ENCODE measurements at places on chromosomes 12 and 14.

GRCh38 chr12:123696646-123697045, 15.5 kb upstream of the ATP6V0A2 start:
- DNase-seq: no peak

GRCh38 chr14:99192830-99193229, 79.2 kb downstream of the BCL11B start:
- DNase-seq: no peak

- peak; percentile 73 for DNase-seq
These were observed 180.2 kb downstream of the CRADD start for GRCh38 chr12:93857279-93857938.

GRCh38 chr12:24080465-24080864, 131.0 kb upstream of the SOX5 start:
- DNase-seq: no peak

GRCh38 chr14:75714991-75715390, 53.9 kb downstream of the TTLL5 start:
- DNase-seq: no peak

DNA sequence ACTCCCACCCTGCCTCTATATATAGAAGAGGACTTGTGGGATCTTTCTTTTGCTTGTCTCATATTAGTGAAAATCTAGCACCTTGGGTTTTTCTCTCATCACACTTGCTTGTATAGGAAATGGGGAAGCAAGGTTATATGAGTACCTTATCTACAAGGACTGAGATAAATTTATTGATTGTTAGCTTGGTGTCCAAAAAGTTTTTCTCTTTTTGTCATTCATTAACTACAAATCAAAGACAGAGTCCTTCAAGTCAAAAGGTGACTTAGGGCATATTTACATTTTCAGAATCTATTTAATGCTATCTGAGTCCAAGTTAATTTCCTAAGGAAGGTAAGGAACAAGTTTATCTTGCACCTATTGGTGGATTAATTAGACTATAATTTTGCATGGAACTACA, 92.7 kb downstream of the SNAPC1 start:
- no peak for DNase-seq

GRCh38 chr12:10783252-10783651, 19.2 kb downstream of the TAS2R7 start:
- no peak for DNase-seq

- peak; percentile 6 for DNase-seq
These were observed 72.5 kb upstream of the PARP11 start for GRCh38 chr12:3945671-3946070.

GRCh38 chr12:67988601-67989021, 636 bp upstream of the IFNG-AS1 start:
- no peak for DNase-seq

DNA sequence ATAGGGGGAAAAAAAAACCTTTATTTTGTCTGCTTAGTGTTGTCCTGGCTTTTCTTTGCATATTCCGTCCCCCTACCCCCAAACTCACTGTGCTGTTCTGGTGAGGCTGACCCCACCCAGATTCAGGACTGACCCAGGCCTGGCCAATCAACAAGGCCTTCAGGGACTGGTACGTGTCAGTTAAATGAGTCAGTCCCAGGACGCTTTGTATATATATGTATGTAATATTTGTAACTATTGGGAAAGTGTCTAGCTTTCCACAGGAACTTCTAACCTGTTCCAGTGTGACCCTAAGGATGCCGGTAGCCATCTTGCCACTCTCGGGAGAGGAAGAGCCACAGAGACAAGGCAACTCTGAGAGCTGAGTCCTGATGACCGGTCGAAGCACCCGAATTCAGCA, 107.4 kb downstream of the VCPKMT start:
- peak; percentile 51 for DNase-seq

DNA sequence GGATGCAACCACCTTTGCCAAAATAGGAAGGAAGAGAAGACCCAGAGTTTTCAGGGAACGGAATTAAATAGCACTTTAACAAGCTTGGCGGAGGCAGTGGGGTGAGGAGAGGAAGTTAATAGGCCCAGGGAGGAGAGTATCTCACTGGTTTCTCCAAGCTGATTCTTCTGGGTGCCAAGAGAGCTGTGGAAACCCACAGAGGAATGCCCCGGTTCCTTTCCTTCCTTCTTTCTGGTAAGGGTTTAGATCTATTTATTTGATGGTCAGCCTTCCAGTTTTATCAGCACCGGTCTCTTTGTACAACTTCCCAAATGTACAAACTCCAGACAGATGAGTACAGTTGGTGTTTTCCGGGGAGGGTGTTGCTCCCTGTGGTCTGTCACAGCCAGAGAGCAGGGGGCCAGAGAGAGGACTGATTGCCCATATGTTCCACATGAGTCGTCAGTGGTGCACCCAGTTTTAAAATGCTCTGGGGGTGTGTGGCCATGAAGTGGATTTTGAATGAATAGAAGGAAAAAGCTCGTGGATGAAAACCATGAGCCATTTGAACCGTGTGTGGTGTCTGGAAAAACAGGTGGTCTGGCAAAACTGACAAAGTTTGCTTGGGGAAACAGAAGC, 26.6 kb downstream of the PRKCH start:
- peak; percentile 64 for DNase-seq

DNA sequence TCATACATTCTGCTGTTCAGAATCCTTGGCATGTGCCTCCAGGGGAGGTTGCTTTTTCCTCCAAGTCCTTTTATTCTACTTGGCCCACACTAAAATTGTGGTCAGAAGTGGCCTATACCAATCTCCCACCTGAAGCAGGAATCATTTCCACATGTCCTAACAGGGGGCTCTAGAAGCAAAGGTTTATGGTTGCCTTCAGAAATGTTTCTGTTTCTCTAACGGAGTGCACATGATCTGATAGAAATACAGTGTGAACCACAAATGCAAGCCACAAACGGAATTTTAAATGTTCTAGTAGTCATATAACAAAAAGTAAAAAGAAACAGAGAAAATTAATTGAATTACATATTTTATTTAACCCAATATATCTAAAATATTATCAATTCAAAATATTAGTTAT, 4.0 kb downstream of the PTGER2 start:
- DNase-seq: no peak

GRCh38 chr14:50342221-50343078, 30.3 kb downstream of the DMAC2L start:
- peak; percentile 16 for DNase-seq

- peak; percentile 75 for DNase-seq
These were observed 150.6 kb downstream of the BCAT1 start for GRCh38 chr12:24798335-24798734.

GRCh38 chr12:24719293-24719721, 229.6 kb downstream of the BCAT1 start:
- peak; percentile 100 for DNase-seq

DNA sequence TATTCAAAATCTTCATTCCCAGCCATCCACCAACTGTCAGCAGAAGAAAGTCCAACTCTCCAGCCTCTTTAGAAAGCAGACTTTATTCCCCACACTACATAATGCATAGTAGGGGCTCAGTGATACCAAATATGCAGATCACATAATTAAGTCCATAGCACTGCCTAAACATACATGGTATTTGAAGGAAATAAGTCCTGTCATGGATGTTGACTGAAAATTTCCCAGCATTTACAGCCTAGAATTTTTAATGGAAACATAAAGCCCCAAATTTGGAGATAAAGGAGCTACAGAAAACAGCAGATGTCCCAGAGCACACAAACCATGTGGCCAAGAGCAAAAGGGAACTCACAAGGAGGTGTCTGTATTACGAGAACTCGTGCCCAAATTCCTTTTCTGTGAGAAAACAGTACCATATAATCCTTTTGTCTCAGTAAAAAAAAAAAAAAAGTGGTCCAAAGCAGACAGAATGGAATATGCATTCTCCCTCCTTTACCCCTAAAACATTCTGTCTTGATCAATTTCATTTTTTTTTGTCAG, 920.5 kb downstream of the NRXN3 start:
- DNase-seq: no peak

- no peak for DNase-seq
These were observed 22.4 kb downstream of the CALM1 start for GRCh38 chr14:90419200-90419599.

DNA sequence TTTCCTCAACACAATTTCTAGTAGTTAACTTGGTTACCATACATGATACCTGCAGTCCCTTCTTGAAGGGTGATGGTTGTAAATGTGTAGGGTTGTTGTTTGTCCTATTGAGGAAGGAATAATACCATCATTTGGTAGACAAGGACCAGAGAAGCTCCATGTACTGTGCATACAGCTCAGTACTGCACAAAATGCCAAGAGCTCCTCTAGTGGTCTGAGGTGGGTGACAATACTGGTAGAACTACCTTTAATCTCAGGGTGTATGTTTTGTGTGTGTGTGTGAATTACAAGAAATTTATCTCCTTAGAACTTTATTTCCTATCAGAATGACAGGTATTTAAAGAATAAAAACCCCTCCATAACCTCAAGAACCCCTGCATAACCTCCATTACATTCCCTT, 575.3 kb downstream of the TMTC2 start:
- DNase-seq: no peak

DNA sequence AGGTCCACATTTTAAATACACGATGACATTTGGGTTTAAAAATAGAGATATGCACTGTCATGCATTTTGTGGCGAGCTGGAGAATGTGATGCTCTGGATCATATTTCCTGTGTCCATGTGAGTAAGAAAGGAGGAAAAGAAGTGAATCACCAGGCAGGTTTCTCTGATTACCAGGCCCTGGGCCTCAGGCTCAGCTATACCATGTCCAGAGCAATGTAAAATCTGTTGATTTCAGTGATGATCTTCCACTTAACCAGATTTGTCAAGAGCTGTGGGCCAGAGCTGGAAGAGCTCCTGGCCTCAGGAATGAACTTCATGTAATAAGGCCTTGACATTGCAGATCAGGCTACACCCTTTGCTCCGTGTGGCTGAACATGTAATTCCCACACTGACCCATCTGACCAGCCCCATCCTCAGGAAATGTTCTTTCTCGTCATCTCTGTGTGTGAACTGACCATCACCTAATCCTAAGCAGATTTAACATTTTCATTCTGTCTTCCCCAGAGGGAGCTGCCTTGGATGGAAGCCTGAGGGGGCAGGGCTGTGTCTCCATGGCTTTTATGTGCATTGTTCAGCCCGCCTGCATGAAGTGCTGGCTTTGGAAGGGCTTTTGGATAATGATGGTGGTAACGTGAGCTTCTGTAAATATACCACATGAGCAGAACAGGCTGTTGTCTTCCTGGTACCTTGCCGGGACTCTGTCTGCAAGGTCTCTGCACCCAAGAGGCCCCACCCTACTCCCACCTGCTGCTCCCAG, 54.5 kb downstream of the CRACR2A start:
- no peak for DNase-seq

DNA sequence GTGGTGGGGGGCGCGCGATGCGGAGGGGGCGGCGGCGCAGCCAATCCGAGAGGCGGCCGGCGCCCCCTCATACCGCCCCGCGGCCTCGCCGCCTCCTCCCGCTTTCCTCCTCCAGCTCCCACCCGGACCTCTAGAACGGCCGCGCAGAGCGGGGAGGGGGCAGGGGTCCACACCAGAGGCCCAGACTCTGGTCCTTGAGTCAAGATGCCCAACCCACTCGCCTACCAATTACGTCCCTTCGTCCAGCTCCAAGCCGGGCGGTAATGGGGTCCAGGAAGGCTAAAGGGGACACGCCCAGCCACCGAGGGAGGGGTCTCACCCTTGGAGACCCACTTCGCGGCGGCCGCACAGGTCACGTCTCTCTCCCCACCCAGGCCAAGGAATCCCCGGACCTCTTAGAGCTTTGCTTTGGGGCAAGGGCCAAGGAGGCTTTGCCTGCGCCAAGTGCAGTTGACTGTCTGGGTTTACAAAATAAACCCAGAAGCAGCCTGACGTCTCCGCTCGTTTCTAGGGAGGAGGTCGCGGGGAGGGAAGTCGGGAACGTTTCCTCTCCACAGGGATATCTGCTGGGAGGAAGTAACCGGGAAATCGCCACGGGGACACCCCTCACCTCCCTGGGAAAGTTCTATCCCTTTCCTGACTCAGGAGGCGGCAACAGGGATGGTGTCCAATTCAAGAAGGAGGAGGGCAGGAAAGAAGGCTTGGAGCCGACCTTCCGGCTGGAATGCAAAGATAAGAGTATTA, 394 bp upstream of the AMIGO2 start:
- DNase-seq: peak; percentile 48

GRCh38 chr12:107207931-107208525, 114.7 kb upstream of the CRY1 start:
- no peak for DNase-seq

DNA sequence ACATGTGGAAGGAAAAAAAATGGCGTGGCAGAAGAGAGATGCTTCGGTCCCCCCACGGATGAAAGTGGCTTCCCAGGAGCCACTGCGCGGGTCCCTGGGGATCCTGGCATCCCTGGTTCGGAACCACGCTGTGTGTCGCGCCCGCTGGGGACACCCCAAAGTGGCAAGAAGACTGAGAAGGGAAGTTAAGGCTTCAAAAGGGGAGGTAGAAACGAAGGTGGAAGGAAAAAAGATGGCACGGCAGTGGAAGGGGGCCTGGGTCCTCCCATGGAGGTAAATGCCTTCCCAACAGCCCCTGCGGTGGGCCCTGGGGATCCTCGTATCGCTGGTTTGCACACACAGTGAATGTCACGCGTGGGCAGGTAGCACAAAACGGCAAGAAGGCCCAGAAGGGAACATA, 281.7 kb downstream of the ALG10 start:
- no peak for DNase-seq

- no peak for DNase-seq
These were observed 52.9 kb downstream of the EID3 start for GRCh38 chr12:104356231-104357115.

DNA sequence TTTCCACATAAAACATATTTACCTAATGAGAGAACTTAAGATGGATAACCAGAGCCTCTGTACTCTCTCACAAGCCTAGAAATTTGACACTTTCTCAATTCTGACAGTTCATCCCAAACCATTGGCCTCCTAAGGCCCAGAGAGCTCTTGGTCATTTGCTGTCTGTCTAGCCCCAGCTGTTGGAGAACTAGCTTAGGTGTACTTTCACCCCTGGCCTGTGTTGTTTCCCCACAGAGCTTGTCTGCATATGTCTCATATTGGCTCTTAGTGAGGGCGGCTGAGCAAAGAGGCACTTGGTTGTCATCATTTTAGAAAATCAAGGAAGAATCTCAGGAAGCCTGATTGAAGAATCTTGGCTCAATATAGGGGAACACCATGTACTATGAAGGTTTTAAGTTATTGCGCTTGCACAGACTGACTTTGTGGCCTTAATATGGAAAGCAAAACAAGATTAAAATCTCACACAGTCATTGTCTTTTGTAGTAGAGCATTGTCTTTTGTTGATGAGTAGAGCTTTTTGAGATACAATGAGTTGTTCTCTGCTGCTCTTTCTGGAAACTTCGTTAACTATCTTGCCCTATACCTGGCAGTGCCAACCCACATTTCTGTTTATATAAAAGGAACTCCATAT, 324.6 kb downstream of the RAD51B start:
- DNase-seq: no peak
